A549 treated with CORT108297 at 1 μM for 4 hours (cell line): ENCODE measurements at places on chromosomes 12 and 14. TPM values are rescaled to one million over a fixed set of nuclear protein-coding genes. Genes with fewer than 3 reads are reported as not detected.

Gene KRT2
- total RNA-seq = not detected in 5 replicates

Gene FAM222A
- 3.4 to 7.2 TPM (median 5.2 TPM) in 5 replicates for total RNA-seq

Gene OAS3
- total RNA-seq = 22.3 to 31.0 TPM (median 27.9 TPM) in 5 replicates

Gene TRHDE
- 0.05 to 0.23 TPM (median 0.10 TPM) in 5 replicates for total RNA-seq

Gene RNASE3
- not detected in 5 replicates for total RNA-seq

Gene TNFAIP2
- total RNA-seq = 327 to 421 TPM (median 389 TPM) in 5 replicates

Gene GPATCH2L
- 17.9 to 27.1 TPM (median 24.1 TPM) in 5 replicates for total RNA-seq

Gene FGF6
- not detected in 5 replicates for total RNA-seq

Gene INSM2
- 0.02 to 0.08 TPM (median 0.07 TPM) in 3 of 5 replicates, not detected in the others for total RNA-seq
